ENCODE measurements at places on chromosomes 1 and 21.
A peak's percentile ranks its signal among the peaks of the same experiment; 100 is the strongest.

GRCh38 chr1:117838911-117839310 is 90.5 kb downstream of the GDAP2 start:
- DNase-seq, result no peak

DNA sequence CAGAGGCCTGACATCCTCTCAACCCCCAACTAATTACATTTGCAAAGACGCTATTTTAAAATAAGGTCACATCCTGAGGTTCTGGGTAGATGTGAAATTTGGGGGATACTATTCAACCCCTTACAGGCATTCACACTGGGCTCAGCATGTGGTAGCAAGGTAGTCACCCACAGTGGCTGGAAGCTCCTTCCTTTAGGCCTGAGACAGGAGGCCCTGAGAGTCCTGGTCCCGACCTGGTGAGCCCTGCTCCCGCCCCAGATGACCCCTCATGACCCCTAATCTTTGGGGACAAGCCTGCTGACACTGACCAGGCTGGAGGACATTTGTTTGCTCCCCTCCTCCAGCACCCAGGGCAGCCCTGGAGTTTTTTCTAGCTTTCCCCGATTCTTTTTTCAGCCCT is 225.9 kb downstream of the DYRK1A start:
- no peak for DNase-seq

- no peak for DNase-seq
Measured at GRCh38 chr21:39346671-39347331, 2.1 kb downstream of the HMGN1 start.

DNA sequence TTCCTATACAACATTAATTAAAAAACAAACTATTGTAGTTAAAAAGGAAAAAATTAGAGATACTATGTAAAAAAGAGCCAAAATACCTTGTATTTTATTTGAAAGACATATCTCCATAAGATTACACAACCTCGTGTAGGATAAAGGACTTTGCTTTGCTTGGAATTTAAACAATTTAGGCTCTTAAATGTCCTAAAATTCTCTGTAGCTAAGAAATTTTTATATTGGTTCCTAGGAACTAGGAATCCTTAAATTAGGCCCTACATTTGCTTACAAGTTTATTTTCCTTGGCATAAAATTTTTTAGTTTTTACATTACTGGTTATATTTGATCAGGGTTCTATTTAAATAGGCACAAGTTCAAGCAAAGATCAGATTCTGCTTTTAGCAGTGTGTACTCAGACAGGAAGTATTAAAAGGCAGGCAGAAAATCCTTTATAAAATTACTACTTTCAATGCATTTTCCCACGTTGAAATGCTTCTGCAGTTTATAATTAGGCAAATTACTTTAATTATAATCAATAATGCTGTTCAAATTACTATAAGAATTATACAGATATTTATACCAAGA is 3.4 kb upstream of the ANGPTL3 start:
- no peak for DNase-seq

DNA sequence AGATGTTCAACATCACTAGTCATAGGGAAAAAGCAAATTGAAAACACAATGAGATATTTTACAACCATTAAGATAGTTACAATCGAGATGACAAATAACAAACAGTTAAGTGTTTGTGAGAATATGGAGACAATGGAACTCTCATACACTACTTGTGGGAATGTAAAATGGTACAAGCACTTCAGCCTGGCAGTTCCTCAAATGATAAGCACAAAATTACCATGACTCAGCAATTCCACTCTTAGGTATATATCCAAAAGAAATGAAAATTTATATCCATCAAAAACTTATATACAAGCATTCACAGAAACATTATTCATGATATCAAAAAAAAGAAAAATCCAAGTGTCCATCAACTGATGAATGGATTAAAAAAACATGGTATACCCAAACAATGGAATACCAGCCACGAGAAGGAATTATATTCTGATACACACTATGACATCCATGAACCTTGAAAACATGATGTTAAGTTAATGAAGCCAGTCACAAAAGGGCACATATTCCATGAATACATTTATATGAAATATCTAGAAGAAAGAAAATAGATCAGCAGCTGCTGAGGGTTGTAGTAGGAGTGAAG is 76.4 kb downstream of the EVI5 start:
- peak; percentile 78 for DNase-seq
